ENCODE measurements at places on chromosomes 13 and 19.
A peak's percentile ranks its signal among the peaks of the same experiment; 100 is the strongest.

DNA sequence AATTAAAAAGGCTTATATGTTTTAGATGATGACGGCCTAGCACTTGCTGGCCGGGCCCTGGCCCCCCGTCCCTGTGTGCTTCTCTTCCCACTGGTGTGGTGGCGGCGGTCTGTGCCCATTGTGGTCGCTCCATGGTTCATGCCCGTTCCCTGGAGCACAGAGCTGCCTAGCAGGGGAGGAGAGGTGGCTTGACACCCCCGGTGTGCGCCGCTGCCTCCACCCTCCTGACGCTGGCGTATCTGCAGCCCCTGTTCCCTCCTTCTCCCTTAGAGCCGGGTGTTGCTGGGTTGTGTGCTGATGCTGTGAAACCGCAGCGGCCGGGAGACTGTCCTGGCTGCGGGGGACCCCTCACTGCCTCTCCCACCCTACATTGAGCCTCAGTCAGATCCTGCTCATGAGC is 29.1 kb downstream of the DOT1L start:
- no peak for DNase-seq

- no peak for DNase-seq
Measured at GRCh38 chr13:28440774-28441504, 54.0 kb downstream of the FLT1 start.

GRCh38 chr19:6958791-6959190 is 62.4 kb downstream of the MBD3L2B start:
- no peak for DNase-seq

- DNase-seq, result peak; percentile 93
Measured at GRCh38 chr19:16330368-16330801, 5.8 kb downstream of the KLF2 start.

- DNase-seq, result no peak
Measured at GRCh38 chr13:73090116-73090822, 31.5 kb downstream of the KLF5 start.

DNA sequence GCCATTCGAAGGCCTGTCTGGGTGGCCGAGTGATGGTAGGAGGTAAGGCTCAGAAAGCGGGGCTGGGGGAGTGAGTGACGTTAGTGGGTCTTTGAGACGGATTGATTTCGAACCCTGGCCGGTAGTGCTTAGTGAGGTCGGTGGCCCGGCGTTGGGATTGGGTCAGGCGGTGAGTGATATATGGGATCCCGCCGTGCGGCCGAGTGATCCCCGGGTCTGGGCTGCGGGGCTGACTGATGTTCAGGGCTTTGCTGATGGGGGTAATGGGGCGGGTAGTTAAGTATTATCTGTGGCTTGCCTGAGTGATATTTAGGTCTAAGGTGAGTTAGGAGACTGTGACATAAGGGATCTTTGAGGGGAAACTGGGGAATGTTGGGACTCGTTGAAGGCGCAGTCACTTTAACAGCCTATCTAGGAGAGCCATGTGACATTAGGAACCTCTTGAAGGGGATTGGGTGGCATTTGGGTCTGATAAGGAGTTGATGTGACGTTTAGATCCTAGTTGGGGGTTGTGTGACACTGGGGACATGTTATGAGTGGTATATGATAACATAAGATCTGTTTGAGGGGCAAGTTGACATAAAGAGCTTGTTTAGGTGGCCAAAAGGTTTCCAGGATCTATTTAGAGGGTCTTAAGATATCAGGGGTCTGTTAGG is 543 bp downstream of the PSMC4 start:
- DNase-seq, result no peak

GRCh38 chr13:106372199-106373155 is 163.0 kb downstream of the EFNB2 start:
- no peak for DNase-seq

GRCh38 chr13:19836472-19836871 is 27.0 kb downstream of the ZMYM5 start:
- no peak for DNase-seq

Measured in activated T-cell treated with anti-CD3 and anti-CD28 coated beads, Interleukin-2, amount 50 U/mL, for 48 hours (primary cell).